ENCODE measurements at places on chromosomes 2 and 18. TPM values are rescaled to one million over a fixed set of nuclear protein-coding genes. Genes with fewer than 3 reads are reported as not detected.

The GKN1 gene
- 0.37 TPM for total RNA-seq

The ITGAV gene
- 289 TPM for total RNA-seq

The DYSF gene
- 112 TPM for total RNA-seq

DNA sequence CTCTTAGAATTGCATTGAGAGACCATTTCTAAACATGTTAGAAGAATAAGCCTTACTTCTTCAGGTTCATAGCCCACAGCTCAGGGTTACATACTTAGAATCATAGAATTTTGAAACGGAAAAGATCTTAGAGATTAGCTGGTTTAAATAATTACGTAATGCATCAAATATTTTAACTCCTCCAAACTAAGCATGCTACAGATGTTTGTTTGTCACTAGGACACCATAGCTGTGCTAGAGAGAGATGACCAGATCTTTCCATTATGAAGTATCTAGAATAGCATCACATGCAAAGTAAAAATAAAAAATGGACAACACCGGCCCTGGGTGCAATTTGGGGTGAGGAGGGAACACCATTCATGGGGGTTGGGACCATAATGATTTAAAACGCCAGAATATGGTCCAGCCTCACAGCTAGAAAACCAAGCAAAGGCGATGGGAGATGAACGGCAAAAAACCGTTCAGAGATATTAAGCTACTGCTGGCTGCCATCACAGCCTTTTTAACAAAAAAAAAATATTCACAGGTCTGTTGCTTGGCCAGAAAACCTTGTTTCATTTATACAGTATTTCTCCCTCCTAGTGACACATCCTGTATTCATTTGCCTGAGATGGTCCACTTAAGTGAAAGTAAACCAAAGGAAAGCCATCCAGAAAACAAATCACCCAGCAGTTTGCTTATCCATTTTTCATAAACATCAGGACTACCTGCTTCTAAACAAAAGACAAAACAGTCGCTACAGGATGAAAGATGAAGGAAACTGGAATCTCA lies 94.2 kb downstream of the EPHA4 start:
- H3K27ac ChIP-seq, result no peak overlapping the region
- H3K36me3 ChIP-seq, result peaks cover 1% of the 10 kb centered on the region

DNA sequence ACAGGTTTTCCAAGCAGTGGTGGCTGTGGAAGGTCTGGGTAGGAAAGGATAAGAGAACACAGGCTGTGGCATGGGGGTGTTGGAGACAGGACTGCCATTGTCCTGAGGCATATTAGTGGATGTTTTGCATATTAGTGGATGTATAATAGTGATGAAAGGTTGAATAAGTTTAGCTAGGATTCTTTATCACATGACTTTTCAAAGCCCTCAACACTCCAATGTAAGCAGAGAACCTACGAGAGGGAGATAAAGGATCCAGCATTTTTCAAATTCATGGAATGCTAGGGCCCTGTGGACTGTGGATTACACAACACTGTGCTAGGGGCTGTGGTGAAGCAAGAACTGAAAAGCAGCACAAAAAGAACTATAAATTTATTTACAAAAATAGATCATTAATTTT lies 63.2 kb downstream of the POLE4 start:
- no peak overlapping the region for H3K27ac ChIP-seq
- H3K27me3 ChIP-seq, result no peaks in the 10 kb centered on the region
- no peak for DNase-seq
- H3K36me3 ChIP-seq, result no peaks in the 10 kb centered on the region

- H3K4me3 ChIP-seq, result no peak overlapping the region
- no peak for DNase-seq
- H3K4me1 ChIP-seq, result peaks cover 4% of the 10 kb centered on the region
- no peak overlapping the region for H3K27ac ChIP-seq
Observed at GRCh38 chr18:54263904-54264336, 5.4 kb upstream of the POLI start.
